ENCODE measurements at places on chromosomes 7 and 10.
A peak's percentile ranks its signal among the peaks of the same experiment; 100 is the strongest.

- DNase-seq, result no peak
Observed at GRCh38 chr7:130371046-130371445, 9.2 kb upstream of the CPA1 start.

DNA sequence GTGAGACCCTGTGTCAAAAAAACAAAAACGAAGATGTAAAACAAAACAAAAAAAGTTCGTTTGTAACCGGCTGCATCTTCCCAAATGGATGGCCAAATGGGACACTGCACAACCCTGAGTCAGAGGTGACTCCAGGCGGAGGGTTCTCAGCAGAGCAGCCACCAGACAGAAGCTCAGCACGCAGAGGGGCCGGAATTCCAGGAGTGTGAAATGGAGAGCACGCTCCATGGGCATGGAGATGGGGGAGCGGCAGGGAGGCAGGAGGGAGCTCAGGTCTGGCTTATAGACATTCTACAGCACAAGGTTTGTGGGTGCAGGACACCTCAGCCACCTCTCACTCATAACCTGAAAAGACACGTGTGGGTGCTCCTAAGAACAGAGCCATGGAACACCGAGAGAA lies 227.0 kb downstream of the MAD1L1 start:
- DNase-seq, result no peak

GRCh38 chr7:31002256-31002655 lies 38.5 kb downstream of the GHRHR start:
- DNase-seq, result peak; percentile 16

DNA sequence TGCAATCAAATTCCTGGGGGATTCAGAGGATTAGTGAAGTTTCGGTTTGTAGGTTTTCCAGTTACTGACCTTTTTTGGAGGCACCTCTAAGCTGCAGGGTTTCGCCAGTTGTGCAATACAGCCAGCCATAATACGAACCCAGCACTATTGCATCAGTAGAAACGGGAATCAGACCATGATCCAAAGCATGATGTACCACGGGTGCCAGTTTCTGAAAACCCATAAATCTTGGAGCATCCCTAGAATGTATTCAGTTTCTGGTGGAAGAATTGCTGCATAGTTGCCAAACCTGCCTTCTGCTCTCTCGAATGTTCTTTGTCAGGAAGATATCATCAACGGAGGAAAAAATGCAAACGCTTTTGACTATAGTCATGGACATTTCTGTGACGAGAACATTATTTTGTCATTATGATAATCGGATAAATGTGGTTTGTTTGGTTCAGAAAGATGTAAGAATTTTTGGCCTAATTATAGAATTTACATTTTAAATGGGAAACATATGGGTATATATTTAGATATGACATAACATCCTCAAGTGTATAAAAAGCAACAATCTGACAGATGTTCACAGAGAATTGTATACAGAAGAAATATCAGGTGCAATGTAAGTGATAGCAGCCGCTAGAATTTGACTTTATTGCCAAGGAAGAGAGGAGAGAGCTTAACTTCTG lies 186.2 kb upstream of the PRKCQ start:
- no peak for DNase-seq

GRCh38 chr10:62308101-62308500 lies 39.5 kb upstream of the RTKN2 start:
- no peak for DNase-seq

DNA sequence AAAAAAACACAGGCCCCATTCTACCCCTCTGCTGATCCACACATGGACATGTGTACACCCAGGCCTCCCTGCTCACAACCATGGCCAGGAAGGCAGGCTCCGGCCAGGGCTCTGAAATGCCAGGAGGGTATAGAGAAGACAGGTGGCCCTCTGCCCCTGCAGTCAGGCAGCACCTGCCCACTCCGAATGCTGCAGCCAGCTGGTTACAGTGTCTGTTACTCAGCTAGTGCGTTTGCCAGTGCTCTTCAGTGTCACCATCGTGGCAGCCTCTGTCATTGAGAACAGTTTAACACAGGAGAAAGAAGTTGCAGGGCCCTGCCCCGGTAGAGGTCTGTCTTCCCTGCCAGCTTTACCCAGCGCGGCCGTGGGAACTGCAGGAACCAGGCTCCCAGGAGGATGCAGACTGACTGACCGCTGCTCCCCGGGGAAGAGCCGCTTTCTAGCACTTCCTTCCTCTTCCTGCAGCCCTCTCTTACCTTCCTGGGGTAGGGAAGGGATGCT lies 128.8 kb upstream of the FAM20C start:
- DNase-seq, result peak; percentile 21

GRCh38 chr7:67589183-67589582 lies 592.5 kb downstream of the TYW1 start:
- DNase-seq, result no peak

- peak; percentile 34 for DNase-seq
Observed at GRCh38 chr10:88232029-88232895, 350.9 kb downstream of the RNLS start.

DNA sequence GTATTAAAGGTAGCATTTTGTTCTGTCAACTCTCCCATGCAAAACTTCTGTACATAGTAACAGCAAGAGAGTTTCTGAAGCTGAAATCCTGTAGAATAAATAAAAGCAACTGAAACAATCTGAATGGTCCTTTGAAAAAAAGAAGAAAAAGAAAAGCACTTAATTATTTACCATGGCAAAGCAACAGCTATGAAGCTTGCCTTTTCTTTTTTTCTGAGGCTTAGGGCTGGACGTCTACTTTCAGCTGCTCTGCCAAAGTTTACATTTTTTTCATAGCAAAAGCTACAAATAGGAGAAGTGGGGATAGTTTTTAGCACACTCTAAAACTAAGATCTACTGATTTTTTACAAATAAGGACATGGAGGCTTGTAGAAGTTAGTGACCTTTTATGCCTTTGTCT lies 31.3 kb upstream of the CD36 start:
- DNase-seq, result no peak

DNA sequence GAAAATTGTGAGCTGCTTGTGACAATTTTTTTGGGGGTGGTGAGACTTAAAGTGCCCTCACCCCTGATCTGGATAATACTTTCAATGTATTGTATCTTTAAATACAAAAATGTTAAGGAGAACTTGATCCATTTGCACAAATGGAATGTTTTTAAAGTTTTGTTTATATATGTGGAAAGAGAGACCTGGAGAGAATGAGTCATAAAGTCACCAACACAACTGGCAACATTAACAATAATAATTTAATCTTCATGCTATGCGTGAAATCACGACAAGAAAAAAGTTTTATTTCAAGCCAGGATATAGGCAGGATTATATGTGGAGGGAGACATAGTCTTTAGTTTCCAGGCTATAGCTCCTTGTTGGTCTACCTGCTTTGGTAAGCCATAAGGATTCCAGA lies 537.5 kb downstream of the GPAM start:
- no peak for DNase-seq

DNA sequence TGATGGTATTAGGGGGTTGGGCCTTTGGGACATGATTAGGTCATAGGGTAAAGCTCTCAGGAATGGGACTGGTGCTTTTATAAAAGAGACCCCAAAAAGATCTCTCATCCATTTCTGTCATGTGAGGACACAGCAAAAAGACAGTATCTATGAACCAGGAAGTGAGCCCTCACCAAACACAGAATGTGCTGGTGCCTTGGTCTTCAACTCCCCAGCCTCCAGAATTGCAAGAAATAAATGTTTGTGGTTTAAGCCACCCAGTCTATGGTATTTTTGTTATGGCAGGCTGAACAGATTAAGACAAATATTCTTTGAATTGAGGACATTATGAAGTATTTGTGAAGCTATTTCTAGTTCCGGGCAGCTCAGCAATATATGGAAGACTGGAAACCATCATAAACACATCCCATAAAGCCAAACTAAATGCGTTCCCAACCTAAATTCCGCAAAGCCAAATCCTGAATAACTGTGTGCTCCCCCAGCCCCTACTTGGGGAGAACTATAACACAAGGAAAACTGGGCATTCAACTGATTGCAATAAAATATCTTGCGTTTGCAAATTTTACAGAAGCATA lies 153.7 kb downstream of the GALNT17 start:
- no peak for DNase-seq

- DNase-seq, result peak; percentile 44
Observed at GRCh38 chr7:143390104-143390772, 9.1 kb downstream of the ZYX start.

DNA sequence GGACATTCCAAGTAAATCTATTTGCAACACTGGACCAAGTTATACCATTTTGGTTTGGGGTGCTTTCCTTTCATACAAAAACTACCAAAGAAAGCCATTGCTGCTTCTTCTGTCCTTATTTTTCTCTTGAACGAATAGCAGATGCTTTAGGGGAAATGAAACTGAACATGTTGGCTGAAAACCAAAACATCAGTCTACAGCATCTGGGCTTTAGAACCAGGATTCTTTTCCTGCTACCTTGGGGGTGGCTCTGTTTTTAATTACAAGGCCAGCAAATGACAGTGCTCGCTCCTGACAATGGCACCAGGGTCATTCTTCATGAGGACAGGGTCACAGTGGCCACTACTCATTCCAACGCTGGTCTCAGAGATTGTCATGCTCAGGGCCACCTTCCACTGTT lies 80.3 kb downstream of the WDR11 start:
- no peak for DNase-seq

DNA sequence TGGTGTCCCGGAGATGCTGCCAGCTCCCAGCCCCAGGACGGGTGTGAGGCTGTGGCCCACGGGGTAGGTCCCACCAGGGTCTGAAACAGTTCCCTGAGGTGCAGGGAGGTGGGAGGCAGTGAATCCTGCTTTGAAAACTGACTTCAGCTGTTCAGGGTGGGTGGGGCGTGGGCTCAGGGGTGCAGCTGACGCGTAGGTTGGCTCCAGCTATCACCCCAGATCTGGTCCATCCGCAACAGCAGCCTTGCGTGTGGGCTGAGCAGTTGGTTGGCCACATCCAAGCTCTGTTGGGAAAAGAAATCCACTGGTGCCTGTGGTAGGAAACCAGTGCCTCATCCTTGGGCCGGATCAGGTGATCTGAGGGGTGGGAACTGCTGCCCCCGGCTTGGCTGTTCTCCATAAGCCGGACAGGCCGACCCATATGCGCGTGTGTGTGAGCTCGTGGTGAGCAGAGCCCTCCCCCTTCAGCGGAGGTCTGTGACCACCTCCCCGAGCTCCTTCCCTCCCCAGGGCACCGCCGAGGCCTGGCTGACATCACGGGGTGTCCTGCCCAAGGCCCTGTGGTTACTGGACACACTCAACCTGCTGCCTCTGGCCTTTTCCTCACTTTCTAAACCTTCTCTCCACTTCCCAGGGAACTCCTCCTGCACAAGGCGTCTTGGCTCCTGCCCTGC lies 15.4 kb upstream of the FAM20C start:
- no peak for DNase-seq

DNA sequence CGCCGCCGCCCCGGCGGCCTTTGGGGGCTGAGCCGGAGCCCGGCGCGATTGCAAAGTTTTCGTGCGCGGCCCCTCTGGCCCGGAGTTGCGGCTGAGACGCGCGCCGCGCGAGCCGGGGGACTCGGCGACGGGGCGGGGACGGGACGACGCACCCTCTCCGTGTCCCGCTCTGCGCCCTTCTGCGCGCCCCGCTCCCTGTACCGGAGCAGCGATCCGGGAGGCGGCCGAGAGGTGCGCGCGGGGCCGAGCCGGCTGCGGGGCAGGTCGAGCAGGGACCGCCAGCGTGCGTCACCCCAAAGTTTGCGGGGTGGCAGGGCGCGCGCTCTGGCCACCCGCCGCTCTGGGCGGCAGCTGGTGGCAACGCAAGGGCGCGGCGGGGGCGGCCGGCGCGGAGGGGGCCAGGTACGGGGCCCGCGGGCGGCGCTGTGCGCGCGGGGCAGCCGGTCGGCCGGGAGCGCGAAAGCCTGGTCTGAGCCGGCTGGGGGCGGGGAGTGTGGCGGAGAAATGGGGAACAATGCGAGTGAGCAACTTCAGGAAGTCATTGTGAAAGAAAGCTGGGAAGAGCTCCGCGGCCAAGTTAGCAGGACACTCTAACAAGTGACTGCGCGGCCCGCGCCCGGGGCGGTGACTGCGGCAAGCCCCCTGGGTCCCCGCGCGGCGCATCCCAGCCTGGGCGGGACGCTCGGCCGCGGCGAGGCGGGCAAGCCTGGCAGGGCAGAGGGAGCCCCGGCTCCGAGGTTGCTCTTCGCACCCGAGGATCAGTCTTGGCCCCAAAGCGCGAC lies at the start of gene IKZF1:
TSS of gene IKZF1 (plus strand) at position 588 of the 782 bp plus-strand sequence. CDS start 14,346 bp downstream, outside the sequence.
- peak; percentile 98 for DNase-seq

DNA sequence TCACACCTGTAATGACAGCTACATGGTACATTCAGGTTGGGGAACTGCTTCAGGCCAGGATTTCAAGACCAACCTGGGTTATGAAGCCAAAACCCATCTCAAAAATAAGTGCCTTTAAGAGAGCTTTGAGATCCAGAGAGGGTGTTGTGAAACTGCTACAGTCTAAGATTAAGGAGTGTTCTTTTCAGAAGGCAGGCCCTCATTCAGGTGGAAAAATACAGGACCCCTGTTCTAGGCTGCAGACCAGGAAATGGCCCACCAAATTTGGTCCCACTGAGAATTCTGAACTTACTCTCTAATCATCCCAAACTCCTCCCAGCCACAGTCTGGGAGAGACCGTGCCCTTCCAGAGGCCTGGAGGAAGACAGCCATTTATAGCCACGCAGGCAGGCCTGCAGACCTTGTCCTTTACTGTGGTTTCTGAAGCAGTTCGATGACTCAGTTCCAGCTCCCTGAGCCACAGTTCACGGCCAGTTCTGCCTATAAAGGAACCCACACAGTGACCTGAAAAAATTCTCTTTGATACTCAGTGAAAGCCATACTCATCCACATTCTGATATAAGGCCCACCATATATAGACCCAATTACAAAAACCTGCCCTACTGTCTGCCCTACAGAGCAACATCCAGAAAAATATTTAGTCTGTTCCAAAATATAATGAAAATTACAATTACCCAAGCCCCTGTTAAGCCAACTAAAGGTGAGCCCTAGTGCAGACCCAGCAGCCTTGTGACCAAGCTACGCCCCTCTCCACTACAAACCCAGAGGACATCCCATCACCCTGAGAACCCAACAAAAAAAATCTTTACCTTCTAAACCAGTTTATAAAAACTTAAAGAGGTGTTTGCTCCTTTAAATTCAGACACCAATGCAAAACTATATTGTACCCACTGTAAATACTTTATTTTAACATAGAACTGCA lies 21.2 kb downstream of the ZNF680 start:
- no peak for DNase-seq

- no peak for DNase-seq
Observed at GRCh38 chr10:102712089-102712488, 2.1 kb downstream of the ARL3 start.

- DNase-seq, result no peak
Observed at GRCh38 chr10:29415876-29416275, 127.0 kb downstream of the LYZL1 start.

DNA sequence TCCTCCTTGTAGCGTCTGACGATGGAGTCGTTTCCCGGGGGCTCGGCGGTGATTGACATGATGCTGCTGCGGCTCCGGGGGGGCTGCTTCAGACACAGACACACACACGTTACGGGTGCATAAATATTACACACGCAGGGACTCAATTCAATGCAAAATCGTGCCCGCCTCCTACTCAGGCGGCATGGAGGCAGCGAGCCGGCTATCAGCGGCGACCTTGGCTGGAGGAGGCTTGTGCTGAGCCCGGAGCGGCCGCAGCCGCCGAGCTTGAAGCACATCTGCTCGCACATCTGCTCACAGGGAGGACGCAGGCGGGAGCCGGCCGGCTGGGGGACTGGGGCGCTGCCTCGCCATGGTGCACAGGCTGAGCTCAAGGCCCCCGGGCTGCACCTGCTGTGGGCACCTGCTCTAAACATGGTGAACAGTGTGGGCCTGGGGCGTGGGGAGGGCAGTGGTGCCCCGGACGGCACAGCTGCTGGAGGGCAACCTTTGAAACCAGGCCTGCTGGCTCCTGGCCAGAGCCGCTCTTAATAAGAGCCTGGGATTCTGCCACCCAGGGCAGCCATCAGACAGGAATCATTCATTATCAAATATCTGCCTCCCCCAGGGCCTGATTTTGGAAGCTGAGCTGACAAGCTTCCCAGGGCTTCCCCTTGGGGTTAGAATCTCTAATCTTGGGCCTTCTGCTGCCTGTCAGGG lies 84.7 kb upstream of the GNA12 start:
- no peak for DNase-seq
